Fibroblast of skin of abdomen (primary cell): ENCODE measurements at places on chromosomes 6 and 20.

DNA sequence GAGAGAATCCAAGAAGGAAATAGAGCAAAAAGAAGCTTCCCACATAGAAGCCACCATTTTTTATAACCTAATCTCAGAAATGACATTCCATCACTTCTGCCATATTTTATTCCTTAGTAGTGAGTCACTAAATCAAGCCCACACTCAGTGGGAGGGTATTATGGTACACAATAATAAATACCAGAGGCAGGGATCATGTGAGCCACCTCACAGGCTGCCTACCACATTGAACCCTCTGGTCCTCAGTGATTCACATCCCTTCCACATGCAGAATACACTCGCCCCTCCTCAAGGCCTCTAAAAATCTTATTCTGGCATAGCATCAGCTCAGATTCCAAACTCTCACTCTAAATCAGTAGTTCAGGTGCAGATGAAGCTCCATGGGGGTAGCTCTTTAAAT is 49.4 kb downstream of the TMC2 start:
- DNase-seq: peak; percentile 65

DNA sequence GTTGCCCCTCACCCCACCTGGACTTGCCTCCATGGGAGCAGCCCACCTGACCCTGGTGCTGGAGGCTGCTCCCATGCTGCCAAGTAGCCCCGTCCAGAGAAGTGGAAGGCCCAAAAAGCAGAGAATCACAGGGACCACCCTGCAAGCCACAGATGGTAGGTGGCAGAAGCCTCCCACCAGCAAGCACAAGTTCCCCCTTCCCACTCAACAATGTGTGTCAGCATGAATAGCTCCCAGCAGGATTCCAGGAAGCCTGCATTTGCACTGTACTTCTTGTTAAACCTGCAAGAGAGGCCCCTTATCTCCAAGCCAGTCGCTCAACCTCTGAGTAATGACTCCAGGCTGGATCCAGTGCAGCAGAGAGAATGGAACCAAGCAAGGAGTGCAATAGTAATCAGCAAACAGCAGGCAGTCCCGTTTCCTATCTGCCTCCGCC is 180.8 kb upstream of the CST7 start:
- no peak for DNase-seq

GRCh38 chr6:57434944-57435343 is 117.5 kb downstream of the PRIM2 start:
- no peak for DNase-seq

DNA sequence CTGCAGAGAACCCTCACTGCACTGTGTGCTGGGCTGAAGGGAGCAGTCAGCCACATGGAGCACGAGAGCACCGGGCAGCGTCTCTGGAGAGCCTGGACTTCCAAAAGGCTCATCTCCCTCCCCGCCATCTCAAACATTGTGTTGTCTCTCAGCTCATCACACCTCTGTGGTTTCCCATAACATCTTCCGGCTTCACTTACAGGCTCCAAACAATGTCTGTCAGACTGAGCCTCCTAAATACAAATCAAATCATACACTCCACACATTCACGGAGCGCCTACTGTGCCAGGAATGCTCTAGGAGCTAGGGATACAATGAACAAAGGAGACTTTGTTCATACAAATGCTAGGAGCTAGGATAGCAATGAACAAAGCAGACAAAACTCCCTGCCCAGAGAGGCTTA is 398.0 kb downstream of the RNGTT start:
- DNase-seq: no peak

GRCh38 chr6:49326347-49326746 is 136.7 kb downstream of the MMUT start:
- peak; percentile 73 for DNase-seq

DNA sequence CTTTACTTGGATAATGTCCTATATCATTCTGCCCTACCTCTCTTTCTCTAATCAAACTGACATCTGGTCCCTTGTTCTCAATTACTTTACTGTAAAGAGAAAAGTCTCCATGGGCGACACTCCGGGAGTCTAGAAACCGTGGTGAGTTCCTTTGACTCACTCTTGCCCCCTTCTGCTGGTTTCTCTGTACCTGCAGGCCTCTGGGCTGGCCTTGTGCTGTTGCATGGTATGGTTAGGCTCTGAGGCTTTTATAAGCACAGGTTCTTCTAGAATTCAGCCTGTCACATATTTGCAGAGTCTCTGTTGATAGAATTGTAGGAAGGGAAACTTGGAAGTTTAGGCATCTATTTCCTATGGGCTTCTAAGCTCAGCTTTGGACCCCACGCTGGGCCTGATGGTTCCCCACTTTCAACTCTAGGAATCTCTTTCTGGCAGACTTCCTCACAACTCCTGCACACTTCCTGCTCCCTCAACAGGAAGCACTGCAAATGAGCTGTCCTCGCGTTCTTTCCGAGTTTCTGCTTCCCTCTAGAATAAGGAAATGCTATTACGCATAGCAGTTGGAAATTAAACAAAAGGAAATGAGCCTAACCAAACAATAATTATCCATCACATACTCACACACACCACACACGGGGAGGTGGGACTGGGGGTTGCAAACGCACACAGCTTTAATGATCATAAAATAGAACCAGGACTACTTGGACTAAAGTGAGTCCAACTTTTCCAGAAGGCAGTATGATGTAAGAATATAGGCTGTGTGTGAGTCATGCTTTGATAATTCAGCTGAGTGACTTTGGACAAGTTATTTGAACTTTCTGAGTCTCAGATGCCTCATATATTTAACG is 683.3 kb downstream of the QKI start:
- peak; percentile 86 for DNase-seq

DNA sequence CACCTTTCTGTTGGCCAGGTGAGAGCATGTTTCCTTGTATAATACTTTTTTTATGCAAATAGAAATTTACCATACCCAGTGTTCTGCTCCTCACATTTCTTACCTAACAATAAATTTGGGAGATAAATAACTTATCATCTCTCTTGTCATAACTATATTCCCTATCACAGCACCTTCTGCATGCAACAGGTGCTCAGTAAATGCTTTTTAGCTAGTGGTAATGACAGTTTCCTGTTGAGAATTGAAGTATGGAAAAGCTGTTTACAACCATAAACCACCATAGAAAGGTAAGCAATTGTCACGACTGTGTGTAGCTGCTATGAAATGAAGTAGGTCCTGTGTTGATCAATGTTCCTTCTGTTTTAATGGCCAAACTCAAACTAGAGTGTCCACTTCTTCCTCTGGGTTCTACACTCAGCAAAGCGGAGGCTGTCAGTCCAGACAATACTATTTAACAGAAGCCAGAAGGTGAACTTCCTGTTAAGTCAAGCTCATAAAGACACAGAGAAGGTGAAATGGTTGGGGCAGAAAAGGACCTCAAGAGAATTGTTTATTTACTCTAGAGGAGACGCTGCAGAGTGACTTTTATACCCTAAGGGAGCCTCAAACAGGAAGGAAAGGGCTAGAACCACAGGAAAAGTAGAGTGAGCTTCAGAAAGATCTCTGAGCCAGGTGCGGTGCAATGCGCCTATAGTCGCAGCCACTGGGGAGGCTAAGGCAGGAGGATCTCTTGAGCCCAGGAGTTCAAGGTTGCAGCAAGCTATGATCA is 84.0 kb upstream of the SLC22A16 start:
- no peak for DNase-seq

DNA sequence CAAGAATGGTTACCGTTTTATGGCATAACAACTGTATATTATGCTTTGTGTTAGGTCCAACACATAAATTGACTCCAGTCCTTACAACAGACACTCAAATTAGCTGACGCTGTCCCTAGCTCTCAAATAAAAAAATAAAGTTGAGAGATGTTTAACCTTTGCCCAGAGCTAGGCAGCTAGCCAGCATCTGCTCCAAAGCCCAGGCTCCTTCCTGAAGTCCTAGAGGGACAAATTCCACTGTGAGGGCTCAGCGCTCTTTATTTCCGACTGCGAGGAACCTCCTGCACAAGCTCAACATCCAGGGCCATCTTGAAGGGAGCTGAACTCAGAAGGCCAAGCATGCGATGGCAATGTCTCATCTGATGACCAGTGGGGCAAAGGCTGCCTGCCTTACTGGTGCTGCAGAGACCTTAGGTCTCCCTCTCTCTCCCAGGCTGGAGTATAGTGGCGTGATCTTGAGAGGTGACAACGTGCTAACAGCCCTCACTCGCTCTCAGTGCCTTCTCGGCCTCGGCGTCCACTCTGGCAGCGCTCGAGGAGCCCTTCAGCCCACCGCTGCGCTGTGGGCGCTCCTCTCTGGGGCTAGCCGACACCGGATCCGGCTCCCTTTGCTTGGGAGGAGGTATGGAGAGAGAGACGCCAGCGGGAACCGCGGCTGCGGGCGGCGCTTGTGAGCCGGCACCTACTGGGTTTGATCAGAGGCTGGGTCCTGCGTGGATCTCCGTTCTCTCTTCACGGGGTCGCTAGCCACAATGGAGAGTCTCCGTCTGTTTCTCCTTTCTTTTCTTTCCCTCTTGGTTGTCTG is 24.7 kb upstream of the GFOD1 start:
- DNase-seq: no peak

- DNase-seq: no peak
Observed at GRCh38 chr6:159095616-159096015, 50.8 kb upstream of the TAGAP start.

GRCh38 chr20:53677447-53678314 is 84.0 kb upstream of the ZNF217 start:
- DNase-seq: peak; percentile 33

DNA sequence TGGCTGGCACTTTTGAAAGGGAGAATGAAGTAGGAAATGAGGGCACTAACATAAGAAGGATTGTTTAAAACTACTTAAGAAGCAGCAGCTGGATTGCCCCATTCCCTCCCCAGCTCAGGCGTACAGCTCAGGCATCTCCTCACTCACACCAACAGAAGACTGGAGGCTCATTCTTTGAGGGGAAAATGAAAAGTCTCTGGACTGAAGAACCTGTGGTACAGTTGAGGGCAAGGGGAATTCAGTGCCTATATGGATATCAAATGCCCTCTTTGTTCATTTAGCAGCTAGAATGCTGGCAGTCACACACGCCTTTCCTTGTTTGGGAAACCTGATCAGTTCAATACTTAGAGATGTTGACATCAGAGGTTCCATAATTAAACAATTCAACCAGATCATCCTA is 502.1 kb upstream of the SOX4 start:
- DNase-seq: no peak

DNA sequence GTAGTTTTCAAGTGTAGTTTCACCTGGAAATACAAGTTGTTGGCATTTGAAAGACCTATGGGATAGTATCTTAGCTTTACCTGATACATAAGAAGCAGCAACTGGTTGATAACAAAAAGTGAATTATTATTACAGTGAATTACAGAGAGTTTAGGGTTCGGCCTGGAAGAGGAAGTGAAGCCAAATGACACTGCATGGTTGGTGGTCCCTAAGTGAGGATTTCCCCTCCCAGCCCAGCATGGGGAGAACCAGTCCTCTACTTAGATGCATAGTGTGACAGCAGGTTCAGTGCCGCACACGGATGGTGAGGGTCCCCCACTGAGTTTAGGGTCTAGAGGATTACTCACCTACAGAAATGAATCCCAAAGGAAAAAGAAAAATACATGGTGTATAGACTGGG is 18.1 kb downstream of the HLA-DPB1 start:
- no peak for DNase-seq

DNA sequence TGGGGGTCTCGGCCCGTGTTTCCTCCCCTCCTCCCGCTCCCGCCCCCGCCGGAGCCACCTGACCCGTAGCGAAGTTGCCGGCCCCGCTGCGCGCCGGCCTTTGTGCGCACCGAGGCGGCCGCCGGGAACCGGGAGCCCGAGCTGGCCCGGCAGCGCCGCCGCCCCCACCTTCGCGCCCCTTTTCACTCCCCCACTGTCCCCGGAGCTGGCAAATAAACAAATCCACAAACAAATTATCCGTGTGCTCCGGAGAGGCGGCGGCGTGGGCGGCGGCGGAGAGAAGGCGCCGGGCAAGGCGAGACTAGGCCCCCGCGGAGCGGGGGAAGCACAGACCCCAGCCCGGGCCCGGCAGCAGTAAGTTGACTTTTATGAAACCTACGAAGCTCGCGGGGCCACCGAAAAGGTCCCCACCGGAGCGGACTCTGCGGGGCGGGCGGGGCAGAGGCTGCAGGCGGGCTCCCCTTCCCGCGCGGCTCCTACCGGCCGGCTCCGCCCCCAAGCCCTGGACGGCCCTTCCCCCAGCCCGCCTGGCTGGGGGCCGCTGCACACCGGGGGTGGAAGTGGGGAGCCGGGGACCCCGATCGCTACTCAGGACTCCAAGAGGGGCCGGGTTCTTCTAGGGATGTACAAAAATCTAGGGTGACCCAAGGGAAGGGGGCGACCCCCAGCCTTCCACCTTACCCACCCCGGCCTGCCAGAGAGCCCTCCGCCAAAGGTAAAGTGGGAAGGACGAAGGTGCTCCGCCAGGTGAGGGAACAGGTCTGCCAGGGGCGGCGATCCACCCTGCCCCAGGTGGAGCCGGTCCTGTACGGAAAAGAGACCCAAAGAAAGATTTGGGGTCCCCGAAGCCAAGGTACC is 40.7 kb downstream of the YTHDF1 start:
- no peak for DNase-seq

GRCh38 chr20:15107931-15108330 is 770.5 kb upstream of the FLRT3 start:
- DNase-seq: no peak

- DNase-seq: peak; percentile 17
Observed at GRCh38 chr6:166104107-166104506, 63.5 kb downstream of the TBXT start.

DNA sequence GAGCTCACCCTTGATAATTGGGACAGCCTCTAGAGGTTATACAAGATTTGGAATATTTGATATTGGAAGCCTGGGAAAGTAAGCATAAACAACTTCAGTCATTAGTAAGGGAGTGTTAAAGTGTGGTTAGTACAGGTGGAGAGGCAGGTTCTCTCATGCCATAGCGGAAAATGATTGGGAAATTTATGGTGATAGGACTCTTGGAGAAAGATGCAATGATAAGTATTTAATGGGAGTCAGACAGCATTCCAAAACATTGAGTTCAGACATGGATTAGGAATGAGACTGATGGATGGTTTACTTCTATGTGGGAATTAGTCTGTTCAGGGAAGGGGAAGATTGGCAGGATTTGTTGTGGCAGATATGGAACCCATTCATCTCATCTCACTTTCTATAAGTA is 152.7 kb downstream of the MCHR2 start:
- no peak for DNase-seq

- no peak for DNase-seq
Observed at GRCh38 chr6:54970337-54970736, 123.8 kb downstream of the FAM83B start.

GRCh38 chr6:154466971-154467679 is 43.4 kb downstream of the CNKSR3 start:
- no peak for DNase-seq

DNA sequence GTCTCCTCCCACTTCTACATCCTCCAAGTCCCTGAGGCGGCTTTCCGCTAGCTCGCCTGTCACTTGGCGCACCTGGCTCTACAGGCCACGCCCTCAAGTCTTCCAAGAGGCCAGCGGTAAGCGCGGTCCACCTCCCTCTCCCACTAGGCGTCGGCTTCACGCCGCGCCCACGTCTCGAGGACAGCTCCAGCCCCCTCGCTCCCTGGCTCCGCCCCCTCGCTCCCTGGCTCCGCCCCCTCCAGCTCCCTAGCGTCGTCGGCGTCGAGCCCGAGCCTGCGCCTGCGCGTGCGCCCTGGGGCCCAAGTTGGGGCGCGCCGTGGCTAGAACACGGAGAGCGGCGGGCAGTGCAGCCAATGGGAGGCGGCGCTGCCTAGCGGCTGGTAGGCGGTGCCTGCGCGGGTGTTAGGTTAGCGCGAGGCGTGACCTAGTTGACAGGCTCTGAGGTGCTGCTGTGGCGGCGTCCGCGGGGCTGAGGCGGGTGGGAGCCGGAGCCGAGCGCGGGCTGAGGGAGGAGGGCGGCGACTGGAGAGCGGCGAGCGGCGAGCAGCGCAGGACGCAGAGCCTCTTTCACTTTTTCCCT is at the start of gene MACROD2:
MACROD2 (plus strand) TSS at position 431 of the 580 bp plus-strand sequence.
- DNase-seq: peak; percentile 94
